Activated T-cell treated with anti-CD3 and anti-CD28 coated beads for 24 hours (primary cell): ENCODE measurements at places on chromosomes 6 and 20.

- no peak for DNase-seq
Measured at GRCh38 chr6:31898383-31899011, 999 bp upstream of the EHMT2 start.

DNA sequence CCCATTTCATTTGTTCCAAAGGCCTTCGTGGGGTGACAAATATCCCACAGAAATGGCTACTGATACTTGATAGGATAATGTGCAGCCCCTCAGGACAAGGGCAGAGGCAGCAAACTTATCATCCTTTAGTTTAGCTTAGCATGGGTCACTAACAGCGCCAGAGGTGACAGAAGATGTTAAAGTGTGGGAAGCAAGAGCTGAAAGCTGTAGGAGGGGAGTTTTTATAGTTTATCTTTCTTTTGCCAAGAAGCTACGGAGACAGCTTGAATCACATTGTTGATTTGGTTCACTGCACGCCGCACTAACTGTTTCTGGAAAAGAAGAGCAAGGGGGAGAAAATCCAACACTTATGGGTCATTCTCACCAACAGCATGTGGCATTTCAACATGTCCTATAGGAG lies 773.9 kb upstream of the MMS22L start:
- DNase-seq: no peak

GRCh38 chr6:3788408-3789017 lies 37.0 kb upstream of the PXDC1 start:
- DNase-seq: no peak

DNA sequence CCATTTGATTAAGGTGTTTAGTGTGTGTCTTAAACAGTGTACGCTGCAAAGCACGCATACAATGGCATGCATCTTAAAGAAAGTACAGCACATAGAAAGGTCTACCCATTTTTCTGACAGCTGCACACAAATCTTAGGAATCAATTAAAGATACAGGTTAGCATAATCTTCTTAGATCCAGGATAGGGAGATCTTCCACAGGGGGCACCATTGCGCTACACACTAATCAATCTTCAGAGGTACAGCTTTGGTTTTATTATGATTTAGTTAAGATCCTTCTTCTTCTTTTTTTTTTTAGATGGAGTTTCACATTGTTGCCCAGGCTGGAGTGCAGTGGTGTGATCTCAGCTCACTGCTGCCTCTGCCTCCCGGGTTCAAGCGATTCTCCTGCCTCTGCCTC lies 63.7 kb upstream of the BEND3 start:
- no peak for DNase-seq

GRCh38 chr6:47752801-47753200 lies 29.0 kb upstream of the OPN5 start:
- DNase-seq: no peak

DNA sequence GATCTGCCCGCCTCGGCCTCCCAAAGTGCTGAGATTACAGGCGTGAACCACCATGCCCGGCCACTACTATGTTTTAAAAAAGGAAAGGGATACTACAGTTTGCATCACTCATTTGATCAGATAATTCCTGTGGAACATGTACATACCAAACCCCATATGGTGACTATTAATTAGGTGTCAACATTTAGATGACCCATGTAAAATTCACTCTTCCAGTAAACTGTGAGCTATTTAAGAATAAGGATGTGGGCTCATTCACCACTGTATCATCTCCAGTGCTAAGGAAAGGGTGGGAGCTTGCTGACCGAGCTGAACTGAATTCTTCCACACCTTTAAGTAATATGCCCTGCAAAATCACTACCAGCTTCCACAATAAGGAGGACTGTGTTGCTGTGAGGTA lies 127.5 kb downstream of the BTBD9 start:
- no peak for DNase-seq

GRCh38 chr6:101396548-101397173 lies 3.2 kb downstream of the GRIK2 start:
- DNase-seq: no peak

- DNase-seq: peak; percentile 33
Measured at GRCh38 chr6:12119085-12119588, 107.0 kb downstream of the HIVEP1 start.

GRCh38 chr6:117956386-117956785 lies 49.3 kb downstream of the SLC35F1 start:
- DNase-seq: no peak

DNA sequence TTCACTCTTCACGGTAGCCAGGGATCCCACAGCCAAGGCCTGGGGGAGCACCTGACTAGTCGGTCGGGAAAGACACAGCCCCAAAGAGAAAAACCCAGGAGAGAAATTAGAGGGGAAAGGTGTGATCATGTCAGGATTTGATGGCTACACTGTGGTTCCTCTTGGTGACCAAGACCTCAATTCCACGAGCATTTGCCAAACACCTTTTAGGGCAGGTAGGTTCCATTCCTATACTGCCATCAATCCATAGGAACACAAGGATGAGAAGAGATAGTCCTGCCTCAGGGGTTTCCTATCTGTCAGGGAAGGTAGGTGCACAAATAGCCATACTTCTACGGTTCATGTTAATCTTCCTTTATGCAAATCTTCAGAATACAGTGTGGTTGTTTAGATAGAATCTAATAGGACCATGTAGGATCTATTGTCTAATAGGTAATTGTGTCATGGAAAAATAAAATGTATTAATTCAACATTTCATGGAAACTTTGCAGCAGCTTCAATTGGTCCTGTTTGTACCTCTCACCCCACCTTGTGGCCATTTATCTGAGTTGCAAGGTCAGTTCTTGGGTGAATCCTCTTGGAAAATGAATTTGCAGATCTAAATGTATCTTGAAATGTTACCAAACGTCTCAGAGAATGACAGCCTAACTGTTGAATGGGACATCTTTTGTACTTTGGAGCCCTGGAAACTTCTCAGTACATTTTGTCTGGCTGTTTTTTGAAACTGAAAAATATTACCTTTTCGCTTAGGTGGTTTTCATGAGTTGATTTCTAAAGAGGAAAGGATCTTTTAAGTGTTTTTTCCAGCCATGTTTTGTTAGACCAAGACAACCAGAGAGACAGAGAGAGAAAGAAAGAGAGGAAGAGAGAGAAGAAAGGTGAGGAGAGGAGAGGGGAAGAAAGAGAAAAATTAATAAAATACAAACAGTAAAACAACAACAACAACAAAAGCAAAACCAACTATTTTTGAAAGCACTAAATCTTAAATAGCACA lies 33.7 kb upstream of the IYD start:
- DNase-seq: peak; percentile 8

DNA sequence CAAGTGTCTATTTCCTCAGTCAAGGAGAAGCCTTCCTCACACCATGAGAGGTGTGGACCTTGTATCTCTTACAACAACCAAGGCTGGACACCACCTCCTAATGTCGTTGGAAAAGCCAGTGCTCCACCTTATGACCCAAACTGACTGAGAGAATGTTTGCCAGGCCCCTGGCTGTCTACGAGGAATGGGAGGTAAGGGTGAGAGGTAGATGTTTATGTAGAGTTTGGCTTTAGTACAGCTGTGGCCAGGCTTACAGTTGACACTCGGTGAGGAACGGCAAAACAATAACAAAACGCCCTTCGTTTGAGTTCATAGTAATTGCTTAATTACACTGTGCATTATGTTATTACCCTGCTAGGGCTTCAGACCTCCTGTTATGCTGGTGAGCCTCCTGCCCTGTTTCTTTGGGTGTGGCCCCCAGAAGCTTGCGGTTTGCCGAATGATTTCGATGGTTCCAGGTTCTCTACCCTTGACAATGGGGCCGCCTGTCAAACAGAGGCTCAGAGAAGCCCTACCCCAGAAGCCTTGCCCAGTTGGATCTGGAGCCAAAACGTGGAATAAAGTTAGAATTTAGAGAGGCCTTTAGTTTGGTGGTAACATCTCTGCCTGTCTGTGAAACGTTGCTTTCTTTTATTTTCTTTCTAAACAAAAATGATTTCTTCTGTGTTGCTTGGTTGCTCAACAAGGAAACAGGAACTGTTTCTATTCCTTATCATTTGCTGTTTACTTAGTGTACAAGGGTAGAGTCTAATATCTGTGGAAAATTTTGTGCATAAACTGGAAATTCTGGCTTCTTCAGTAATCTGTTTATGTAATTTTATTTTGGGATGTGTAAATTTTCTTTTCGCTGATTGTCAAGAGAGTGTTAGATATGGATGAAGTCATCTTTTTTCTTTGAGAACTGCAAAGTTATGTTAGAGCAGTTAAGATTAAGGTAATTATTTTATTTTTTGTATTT lies 60.4 kb upstream of the FOXQ1 start:
- no peak for DNase-seq
